ENCODE measurements at places on chromosomes 2 and 18. TPM values are rescaled to one million over a fixed set of nuclear protein-coding genes. Genes with fewer than 3 reads are reported as not detected.

DNA sequence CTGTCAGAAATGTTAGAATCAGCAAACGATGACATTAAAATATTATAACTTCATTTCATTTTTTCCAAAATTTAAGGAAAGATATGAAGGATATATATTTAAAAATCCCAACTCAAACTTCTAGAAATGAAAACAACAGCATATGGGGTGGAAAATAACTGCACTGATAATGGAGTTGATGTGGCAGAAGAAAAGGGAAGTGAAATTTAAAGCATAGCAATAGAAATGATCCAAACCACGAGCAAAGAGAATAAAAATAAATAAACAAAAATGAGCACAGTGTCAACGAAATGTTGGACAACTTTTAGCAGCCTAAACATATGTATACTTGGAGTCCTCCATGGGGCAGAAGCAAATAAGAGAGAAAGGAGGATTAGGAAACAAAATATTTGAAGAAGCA, 280.2 kb downstream of the KCNJ3 start:
- no peak for DNase-seq

HOXD1 gene
- not detected for total RNA-seq

DNA sequence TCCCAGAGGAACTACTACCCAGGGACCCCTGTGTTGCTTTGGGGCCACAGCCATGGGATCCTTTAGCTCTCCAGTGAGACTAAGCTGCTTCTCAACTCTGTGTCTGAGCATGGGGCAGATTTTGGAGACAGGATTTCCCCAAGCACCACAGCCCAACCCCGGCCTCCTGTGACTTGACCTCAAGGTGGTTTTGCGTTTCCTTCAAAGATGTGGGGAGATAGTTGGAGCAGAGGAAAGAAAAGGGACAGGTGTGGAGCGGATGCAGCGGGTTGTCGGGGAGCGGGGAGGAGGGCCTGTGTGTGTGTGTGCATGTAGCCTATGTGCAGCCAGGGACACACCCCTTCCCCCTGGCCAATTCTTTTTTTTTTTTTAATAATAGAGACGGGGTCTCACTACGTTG, 10.2 kb downstream of the ARID5A start:
- no peak for DNase-seq

- DNase-seq: no peak
Measured at GRCh38 chr2:85455552-85456090, 37.1 kb downstream of the SH2D6 start.

GRCh38 chr18:31634331-31634713, 42.6 kb downstream of the TTR start:
- DNase-seq: no peak

GRCh38 chr2:225693259-225693658, 293.7 kb downstream of the NYAP2 start:
- no peak for DNase-seq

- no peak for DNase-seq
Measured at GRCh38 chr18:7616661-7617060, 49.5 kb downstream of the PTPRM start.

NEURL3 gene
- 0.16 TPM for total RNA-seq

HOXD9 gene
- total RNA-seq: not detected

GRCh38 chr2:6993229-6993640, 76.0 kb downstream of the RNF144A start:
- no peak for DNase-seq

- DNase-seq: no peak
Measured at GRCh38 chr2:172090044-172090961, 5.0 kb downstream of the DLX1 start.

CFAP210 gene
- not detected for total RNA-seq

- DNase-seq: no peak
Measured at GRCh38 chr2:140018541-140018940, 1238.4 kb upstream of the NXPH2 start.

DNA sequence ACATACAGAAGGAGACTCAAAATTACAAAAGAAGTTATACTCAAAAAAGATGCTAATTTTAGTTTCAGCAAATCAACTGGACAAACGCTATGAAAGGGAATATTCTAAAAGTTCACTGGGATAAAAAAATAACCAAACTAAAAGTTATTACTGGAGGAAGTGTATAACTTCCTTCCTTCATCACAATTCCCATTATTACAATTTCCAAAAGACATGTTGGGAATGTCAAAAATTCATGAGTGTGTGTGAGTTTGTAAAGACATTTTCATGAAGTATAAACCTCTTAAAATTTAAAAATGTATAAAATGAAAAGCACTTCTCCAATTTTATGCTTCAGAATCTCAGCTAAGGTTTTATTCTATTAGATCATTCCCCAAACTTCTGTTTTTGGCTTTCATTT, 67.8 kb downstream of the MERTK start:
- no peak for DNase-seq

ABCG8 gene
- total RNA-seq: not detected

- no peak for DNase-seq
Measured at GRCh38 chr2:177172034-177172880, 40.3 kb upstream of the HNRNPA3 start.

DNA sequence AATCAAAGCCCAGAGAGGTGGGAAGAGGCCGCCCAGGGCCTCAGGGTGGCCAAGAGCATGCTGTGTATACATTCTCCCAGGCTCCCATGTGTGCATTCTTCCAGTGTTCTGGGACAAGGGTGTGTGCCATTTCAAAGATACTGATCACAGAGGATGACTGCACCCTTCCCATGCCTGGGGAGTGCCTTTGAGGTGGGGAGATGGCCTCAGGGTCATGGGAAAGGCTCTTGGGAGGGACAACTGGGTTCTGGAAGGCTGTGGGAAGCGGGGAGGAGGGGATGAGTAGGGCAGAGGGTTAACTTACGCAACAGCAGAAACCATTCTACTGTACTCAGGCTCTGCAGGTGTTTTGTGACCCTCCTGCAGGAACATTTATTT, 40.9 kb downstream of the KLHL29 start:
- DNase-seq: no peak

Measured in activated naive CD8-positive, alpha-beta T cell treated with anti-CD3 and anti-CD28 coated beads for 36 hours (primary cell).